ACHN (cell line): ENCODE measurements at places on chromosomes 1 and 21.

DNA sequence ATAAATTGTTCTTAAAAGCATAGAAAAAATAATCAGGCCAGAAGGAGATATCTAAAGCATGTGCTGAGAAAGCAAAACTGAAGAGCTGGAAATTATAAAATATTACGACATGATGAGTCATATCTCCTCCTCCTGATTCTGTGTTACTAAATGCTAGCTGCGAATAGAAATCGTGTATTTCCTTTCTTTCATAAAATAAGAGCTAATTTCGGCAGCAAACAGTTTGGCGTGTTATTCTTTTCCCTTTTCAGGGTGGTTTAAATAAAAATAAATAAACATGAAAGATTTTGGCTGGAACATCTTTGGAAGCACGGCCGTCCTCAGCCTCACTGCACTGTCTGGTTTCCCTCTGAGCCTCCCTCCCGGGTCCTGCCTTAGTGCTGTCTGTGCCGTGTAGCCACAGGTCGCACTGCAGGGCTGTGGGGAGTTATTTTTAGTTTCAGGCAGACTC is 56.0 kb downstream of the ADARB1 start:
- peak; percentile 60 for DNase-seq

- no peak for DNase-seq
Observed at GRCh38 chr1:7278827-7279765, 492.0 kb upstream of the VAMP3 start.

DNA sequence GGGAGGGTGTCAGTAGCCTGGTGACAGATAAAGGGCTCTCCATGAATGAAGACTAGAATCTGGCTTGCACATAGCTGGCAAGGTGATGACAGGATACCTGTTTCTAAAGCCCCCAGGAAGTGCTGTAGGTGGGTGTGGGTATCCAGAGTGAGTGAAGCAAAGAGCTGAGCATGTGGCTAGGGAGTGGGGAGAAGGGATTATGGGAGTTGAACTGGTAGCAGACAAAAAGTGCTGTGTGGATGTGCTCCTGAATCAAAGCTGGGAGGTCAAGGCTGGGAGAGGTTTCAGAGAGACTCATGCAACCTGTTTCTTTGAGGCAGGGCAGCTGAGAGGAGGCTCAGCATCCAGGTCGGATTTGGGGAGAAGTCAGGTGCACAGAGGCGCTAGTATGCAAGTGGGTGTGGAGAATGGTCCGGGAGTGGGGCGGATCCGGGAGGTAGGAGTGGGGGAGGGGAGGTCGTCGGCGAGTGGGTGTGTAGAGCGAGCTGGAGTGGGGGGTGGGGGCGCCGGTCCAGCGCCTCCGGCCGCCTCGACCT is 600 bp downstream of the ASTN1 start:
- no peak for DNase-seq

- DNase-seq, result no peak
Observed at GRCh38 chr21:26798856-26799751, 46.1 kb downstream of the ADAMTS1 start.

GRCh38 chr1:55059302-55060132 is 20.2 kb downstream of the PCSK9 start:
- DNase-seq, result no peak

DNA sequence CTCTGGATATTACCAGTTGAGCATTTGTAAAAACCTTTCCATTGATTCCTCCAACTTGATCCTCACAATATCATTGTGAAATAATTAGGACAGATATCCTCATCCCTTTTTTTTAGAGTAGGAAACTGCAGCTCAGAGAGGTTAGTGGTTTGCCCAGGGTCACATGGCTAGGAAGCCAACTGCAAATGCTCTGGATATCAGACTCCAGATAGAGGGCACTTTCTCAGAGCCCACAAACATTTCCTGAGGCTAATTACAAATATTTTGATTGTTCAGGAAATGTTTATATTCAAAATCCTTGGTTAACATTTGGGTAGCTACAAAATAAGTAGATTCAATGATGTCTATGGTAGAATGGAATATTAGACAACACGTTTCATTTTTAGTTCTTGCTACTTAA is 154.8 kb upstream of the DPYD start:
- DNase-seq, result no peak

DNA sequence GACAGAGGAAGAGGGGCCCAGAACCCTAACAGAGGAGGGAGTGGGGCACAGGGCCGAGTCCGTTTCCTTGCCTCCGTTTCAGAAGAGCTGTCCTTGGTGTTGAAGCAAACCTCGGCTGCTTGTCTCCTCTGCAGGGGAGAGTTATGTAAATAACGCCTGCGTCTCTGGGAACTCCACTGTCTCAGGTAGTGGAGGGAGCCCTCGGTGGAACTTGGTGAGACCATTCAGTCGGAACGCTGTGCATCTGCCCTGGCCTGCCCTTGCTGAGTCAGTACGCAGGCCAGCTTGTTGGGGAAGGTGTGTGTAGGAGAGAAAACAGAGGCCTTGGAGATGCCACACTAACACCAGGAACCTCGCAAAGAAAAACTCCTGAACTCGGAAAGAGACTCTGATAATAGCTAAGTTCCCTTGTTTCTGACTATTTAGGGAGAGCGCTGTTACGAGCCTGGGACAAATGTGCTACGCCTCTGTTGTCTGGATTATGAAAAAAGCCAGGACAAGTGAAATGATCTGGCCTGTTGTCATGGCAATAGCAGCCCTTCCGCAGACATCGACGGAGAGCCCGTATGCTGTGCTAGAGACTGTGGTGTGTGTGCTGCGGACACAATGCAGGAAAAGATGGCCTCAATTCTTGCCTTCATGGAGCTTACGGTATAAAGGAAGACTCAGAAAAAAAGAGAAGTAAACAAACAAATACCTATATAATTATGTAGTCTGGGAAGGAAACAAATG is 94.6 kb upstream of the AKT3 start:
- peak; percentile 96 for DNase-seq

- DNase-seq, result peak; percentile 65
Observed at GRCh38 chr1:226082959-226083301, 20.4 kb downstream of the H3-3A start.

GRCh38 chr1:55002686-55003085 is 4.0 kb downstream of the BSND start:
- DNase-seq, result no peak
